ENCODE measurements at places on chromosomes 3 and 15.

DNA sequence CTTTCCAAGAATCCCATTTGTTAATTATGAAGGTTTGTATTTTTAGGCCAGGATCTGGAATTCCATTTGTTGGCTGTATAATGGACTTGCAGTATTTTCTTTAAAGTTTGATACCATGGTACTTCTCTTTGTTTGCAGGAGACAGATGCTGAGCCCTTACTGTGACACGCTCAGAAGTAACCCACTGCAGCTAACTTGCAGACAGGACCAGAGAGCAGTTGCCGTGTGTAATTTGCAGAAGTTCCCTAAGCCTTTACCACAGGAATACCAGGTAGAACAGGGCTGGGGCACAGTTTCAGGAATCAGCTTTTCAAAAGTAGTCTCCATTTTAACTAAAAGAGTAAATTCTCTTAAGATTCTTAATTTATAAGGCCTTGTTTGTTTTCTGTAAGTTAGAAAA is 59.1 kb downstream of the LMLN start:
- no peak for DNase-seq

- DNase-seq = no peak
Measured at GRCh38 chr3:43726521-43726920, 35.8 kb downstream of the ABHD5 start.

DNA sequence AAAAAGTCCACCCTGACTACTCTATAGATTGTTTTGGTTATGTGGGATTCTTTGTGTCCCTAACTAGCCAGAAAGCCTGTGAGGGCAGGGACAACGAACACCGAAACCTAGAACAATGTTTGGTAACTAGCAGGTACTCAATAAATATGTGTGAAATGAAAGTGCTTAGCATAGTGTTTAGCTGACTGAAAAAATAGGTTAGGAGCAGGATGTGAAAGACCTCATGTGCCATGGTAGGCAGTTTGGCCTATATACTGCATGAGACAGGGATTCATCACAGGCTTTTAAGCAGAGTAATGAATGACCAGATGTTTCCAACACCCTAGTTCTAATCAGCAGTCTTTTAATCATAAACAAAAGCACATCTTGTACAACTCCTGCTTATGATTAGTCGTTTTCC is 64.2 kb downstream of the MYO5A start:
- peak; percentile 51 for DNase-seq

- DNase-seq = no peak
Measured at GRCh38 chr3:59142556-59142955, 92.7 kb upstream of the CFAP20DC start.

DNA sequence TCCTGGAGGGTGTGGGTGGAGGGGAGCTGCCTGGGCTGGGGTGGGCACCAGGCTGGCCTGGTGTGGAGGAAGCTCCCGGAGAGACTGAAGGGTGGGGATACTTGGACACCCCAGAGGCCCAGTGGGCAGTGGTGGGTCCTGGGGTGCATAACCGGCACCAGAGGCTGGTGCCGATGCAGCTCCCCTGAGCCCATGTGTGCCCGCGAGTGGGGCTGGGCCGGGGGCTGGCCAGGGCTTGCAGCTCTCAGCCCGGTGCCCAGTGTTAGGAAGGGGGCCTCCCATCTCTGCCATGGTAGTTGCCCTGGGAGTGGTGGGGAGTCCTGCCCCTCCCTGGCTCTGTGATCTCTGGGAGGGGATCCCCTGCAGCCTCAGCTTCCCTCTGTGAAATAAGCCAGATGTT is 9.3 kb downstream of the PLXNA1 start:
- DNase-seq = no peak

- DNase-seq = no peak
Measured at GRCh38 chr15:57045741-57046382, 127.4 kb downstream of the TCF12 start.

DNA sequence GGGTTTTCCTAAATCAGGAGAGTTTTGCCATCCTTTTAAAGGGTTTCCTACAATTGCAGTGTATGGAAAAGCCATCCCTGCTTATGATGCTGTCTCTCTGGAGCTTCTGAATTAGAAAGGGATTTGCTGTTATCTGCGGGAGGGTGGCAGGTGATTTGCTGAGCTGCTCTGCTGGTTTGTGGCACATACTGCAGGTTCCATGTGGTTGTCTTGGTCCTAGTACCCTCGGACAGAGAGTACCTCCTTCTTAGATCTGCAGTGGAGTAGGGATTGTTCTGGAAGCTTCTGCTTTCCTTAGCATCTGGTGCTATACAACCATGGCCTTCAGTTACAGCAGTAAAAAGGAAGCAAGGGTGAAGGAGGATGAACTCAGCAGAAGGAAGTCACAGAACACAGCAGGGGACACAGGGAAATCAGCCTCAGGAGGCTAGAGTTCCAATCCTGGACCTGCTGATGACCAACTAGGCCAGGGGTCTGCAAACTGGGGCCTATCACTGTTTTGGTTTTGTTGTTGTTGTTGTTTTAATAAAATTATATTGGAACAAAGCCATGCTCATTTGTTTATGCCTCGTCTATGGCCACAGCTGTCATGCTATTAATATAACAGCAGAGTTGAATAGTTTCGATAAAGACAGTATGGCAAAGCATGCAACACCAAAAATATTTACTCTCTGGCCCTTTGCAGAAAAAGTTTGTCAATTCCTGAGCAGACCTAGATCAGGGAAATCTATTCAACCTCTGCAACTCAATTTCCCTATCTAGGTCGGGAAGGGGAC is 39.5 kb downstream of the STARD5 start:
- no peak for DNase-seq

DNA sequence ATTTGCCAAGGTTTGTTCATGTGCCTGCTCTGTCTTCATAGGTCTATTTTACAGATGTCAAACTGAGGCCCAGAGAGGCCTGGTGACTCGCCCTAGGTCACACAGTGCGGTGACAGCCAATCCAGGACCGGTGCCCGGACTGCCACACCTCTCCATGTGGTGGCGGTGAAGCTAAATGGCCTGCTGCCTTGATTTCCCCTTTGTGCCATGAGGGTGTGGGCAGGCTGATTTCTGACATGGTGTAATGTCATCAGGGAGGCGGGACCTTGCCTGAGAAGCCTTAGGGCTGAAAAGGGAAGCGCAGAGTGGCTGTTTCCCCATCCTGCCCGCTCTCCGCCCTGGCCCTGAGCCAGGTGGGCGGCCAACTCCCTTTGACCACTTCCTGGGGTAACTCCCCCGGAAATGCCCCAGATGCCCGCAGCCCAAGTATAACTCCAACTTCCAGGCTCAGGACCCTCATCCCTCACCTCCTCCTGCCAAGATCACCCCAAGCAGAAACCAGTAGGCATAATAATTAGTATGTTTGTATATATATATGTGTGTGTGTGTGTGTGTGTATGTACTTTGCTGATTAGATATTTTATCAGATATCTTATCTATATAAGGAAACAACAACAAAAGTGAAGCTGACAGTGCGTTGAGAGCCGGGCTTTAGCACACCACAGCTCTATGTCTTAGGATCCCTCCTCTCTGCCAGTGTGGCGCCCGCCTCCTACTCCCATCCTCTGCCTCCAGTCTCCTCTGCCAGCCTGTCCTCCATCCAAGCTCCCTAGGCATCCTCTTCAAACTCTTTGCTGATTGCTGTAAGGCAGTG is 63.9 kb downstream of the IQSEC1 start:
- peak; percentile 50 for DNase-seq

DNA sequence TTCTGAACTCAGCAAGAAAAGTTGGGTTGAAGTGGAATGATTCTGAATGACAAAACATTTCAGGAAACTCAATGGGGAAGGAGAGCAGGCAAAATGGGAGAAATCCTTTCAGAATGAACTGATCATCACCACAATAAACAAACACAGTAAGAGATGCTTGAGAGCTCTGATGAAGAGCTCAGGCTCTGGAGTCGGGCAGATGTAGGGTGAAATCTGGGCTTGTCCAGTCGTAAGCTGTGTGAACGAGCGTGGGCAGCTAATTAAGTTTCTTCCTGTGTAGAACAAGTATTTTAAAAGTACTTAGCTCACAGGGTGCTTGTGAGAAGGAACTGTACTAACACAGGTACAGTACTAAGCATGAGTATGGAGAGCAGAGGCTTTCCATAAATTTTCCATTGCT is 406.2 kb downstream of the FOXP1 start:
- DNase-seq = no peak

DNA sequence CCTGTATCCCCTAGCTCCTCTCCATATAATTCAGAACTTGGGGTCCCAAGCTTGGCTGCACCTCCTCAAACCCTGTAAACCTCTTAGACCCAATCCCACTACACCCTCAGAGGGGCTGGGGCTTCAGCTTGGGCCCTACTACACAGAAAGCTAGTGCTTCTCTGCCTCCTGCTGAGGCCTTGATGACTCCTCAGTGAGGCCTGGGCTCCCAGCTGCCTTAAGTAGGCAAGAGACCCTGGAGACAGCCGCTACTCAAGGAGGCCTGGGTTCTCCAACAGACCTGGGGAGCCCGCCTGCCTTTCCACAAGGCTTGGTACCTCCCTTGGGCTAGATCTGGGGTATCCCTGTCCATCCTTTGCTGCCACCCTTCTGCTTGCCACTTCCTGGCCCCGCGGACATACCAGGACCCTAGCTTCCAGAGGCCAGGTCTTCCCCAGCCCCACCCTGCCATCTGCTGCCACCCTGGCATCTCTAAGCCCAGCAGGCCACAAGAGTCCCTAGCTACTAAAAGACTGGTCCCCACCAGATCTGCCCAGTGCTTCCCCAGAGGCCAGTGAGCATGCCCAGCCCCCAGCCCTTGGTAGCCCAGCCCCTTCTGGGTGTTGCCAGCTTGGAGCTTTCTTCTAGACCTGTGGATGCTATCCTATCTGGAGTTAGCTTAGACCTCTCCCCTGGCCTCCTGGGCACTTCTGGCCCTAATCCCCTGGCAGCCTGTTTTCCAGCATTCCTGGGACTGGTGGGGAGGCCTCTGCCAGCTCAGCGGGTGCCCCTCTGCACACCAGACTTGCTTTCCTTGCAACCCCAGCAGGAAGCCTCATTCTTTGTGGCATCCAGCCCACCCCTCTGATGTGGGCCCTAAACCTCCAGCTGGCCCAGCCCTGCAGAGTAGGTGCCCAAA is 13.7 kb downstream of the C15orf39 start:
- DNase-seq = no peak

DNA sequence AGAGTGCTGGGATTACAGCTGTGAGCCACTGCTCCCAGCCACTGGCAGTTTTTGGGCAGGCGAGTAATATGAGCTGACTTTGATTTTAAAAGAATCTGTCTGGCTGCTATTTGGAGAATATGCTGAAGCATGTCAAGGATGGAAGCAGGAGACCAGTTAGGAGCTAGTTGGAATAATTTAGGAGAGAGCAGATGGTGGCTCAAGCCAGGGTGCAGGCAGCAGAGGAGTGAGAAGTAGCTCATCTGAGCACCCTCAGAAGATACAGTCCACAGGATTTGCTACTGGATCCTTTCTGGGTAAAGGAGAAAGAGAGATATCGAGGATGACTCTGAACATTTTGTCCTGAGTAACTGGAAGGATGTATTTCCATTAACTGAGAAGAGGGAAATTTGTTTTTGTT is 30.4 kb upstream of the BDH1 start:
- no peak for DNase-seq

- no peak for DNase-seq
Measured at GRCh38 chr3:181363231-181363630, 348.5 kb upstream of the SOX2 start.

GRCh38 chr3:55538158-55538557 is 51.1 kb upstream of the WNT5A start:
- DNase-seq = no peak

- no peak for DNase-seq
Measured at GRCh38 chr3:148008591-148008990, 599.4 kb downstream of the ZIC1 start.

DNA sequence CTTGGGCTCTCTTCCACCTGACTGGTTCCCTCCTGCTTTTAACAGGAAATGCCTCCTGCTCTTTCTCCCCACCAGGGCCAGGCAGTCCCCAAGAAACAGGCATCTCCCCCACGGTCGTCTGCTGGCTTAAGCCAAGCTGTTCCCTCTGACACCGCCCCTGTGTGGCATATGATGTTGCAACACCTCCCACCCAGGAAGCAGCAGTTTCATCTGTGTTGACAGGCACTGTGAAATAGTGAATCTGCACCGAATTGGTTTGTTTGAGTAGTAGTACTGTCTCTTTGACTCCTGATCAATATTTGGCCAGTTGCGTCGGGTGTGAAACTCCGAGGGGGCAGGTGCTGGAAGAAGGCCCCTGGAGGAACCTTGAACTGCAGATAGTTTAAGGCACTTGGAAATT is 188.8 kb downstream of the FEZF2 start:
- no peak for DNase-seq

DNA sequence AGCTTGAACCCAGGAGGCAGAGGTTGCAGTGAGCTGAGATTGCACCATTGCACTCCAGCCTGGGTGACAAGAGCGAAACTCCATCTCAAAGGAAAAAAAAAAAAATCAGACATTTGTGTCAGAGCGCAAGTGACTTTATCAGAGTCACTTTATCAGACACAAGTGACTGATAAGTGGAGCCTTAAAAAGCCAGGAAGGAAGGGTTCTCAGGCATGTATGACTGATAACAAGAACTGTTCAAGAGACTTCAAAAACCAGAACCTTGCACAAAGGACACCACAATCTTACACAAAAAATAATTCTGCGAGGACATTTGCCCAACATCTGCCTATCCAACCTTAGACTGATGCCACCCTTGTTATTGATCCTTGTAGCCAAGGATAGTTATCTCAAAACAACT is 13.3 kb upstream of the CFAP44 start:
- DNase-seq = no peak

GRCh38 chr3:99921377-99921695 is 103.7 kb downstream of the CMSS1 start:
- DNase-seq = no peak

DNA sequence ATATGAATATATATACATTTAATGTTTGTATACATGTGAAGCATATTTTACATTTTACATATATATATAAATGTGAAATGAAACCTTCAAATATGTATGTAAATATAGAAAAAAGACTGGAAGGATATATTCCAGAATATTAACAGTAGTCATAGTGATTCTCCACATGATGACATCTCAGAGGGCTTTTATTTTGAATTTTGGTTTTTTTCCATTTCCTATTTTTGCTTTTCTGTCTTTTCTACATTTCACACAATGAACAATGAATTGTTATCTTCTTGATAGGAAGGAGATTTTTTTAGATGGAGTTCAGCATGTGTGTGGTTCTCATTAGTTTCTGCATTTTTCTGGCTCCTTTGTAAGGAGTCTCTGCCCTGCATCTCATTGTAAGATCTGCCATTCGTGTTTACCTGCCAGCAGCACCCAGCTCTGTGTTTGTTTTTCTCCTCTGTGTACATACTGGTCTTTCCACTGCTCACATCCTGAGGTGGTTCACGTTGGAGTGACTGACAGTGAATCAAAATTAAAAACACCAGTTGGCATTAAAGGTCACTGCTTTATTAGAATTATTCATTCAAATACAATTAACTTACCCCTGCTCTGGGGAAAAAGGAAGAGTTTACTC is 425.3 kb upstream of the MDFIC2 start:
- DNase-seq = no peak

DNA sequence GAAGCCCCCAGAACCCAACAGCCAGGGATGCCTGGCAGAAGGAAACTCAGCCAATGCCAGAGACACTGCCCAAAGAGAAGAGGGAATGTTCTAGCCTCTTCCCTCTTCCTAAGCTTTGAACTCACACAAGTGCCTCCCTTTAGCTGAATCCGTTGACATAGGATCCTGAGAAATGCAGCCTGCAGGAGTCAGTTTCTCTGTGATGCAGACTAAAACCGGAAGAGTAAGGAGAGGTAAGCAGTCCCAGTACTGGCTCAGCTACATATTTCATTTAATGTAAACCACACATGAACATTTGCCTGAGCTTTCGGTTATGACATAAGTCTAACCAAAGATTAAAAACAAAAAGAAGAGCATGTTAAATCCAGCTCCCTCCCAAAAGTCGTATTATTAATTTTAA is 768.7 kb downstream of the TBL1XR1 start:
- no peak for DNase-seq
